ENCODE measurements at places on chromosomes 5 and 9. TPM values are rescaled to one million over a fixed set of nuclear protein-coding genes. Genes with fewer than 3 reads are reported as not detected.

DNA sequence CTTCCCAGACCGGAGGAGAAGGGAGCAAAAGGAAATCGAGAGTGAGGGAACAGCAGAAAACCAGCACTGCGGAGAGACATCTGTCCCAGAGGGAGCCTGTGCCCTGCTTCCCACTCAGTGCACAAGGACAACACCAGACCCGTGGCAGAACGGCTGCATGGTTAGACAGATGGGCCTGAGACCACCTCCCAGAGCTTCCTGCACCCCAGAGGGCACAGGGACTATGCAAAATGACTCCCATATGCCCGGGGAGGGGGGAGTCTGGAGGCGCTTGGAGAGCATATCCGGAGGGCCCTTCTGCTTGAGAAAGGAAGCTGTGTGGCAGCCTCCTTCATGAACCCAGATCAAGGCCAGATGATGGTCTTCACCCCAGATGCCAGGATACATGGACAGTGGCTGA lies 26.6 kb downstream of the TLX3 start:
- no peak for DNase-seq

DNA sequence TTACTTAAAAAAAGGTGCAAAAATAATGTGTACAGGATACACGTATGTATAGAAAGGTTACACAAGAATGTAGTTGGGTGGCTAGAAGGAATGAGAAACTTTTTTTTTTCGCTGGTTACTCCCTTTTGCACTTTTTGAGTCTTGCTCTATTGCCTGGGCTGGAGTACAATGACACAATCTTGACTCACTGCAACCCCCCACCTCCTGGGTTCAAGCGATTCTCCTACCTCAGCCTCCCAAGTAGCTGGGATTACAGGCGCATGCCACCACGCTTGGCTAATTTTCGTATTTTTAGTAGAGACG lies 15.8 kb downstream of the FBXW11 start:
- no peak for DNase-seq

DNA sequence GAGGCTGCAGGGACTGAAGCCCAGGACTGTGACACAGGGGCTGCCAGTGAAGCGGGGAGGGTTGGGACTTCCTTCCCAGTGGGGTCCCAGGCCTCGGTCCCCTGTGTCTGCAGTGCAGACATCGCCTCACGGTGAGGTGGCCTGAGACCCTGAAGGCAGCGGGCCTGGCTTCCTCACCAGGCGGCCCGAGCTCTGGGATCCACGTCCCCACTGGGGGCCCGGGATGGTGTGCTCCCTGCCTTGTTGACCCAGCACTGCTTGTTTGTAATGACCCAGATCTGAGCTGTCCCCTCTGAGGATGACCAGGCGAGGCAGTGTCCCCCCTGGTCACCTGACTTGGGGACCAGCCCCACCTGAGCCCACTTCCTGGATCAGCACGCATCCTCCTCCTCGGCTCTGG lies 53.1 kb downstream of the COL5A1 start:
- no peak for DNase-seq

DNA sequence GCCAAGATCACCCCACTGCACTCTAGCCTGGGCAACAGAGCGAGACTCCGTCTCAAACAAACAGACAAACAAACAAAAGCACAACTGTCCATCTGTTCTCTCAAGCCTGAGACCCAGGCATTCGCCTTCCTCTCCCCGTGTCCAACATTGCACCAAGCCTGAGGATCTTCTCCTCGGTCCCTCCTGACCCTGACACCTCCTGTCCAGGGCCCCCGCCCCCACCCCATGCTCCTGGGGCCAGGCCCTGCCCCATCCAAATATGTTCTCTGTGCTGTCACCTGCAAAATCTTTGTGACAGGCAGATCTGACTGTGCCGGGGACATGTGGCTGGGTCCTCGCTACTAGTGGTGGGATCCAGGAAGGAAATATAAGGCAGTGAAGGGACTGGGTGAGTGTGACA lies 33.4 kb upstream of the UNC5A start:
- DNase-seq, result no peak

Gene MFAP3
- total RNA-seq, result 113 TPM

Gene RRAGA
- 55.3 TPM for total RNA-seq
